ENCODE measurements at places on chromosomes 6 and 20.

GRCh38 chr6:149223904-149224351, 93.6 kb upstream of the TAB2 start:
- DNase-seq = no peak

- DNase-seq = no peak
Measured at GRCh38 chr6:86581833-86582232, 355.5 kb upstream of the HTR1E start.

- DNase-seq = no peak
Measured at GRCh38 chr6:131029626-131030297, 33.3 kb downstream of the EPB41L2 start.

GRCh38 chr6:30748851-30749540, 4.6 kb upstream of the IER3 start:
- DNase-seq = no peak

- DNase-seq = no peak
Measured at GRCh38 chr6:22295145-22295544, 1.7 kb downstream of the PRL start.

GRCh38 chr20:54793291-54793992, 318.0 kb downstream of the DOK5 start:
- DNase-seq = no peak

DNA sequence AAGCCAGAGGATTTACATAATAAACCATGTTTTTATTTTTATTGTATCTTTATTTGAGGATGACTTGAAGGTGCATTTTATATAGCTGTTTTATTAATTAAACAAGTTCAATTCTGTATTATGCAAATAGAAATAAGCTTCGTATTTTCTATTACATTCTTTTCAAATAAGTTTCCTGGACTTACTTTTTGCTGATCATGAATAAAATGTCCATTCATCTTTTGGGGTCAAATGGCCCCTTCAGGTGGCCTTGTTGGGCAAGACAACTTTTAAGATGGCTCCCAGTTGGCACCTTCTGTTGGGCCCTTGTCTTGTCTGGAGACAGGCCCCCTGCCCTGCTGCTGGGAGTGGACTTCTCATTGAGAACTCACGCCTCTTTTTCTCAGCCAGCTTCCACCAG, 654.6 kb upstream of the NOX3 start:
- DNase-seq = no peak

DNA sequence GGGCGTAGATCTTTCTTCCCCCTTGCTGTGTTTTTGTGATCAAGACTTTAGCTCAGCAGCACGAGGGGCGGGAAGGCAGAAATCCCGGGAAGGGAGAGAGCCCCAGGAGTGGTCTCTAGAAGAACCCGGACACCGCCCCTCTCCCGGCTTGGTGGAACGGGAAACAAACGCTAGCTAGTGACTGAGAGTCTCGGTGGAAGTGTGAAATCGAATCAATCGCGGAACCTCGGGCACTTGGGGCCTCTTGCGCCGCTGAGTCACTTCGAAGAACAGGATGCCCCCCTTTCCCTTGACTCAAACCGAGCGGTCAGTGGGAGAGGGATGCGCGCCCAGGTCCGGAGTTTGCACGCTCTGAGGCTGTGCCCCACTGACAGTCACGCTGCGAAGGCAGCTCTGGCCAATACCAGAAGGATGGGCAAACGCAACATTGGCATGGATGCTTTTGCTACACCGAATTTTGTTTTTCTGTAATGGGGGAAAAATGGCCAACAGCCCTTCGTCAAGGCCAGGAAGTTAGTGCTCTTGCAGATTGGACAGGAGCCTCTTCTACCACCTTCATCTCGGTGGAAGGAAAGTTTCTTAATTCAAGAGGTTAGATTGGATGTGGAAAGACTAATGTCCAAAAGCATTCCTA, 1.6 kb upstream of the OLIG3 start:
- DNase-seq = no peak

GRCh38 chr20:39605908-39606307, 643.8 kb downstream of the DHX35 start:
- DNase-seq = no peak

- no peak for DNase-seq
Measured at GRCh38 chr20:32984196-32984595, 20.0 kb downstream of the SUN5 start.

Data from T-helper 1 cell (primary cell).